Lower lobe of right lung (tissue), 2 donors: ENCODE measurements at places on chromosomes 5 and 9.

- DNase-seq, result no peak
Measured at GRCh38 chr9:6552498-6553121, 92.9 kb downstream of the GLDC start.

DNA sequence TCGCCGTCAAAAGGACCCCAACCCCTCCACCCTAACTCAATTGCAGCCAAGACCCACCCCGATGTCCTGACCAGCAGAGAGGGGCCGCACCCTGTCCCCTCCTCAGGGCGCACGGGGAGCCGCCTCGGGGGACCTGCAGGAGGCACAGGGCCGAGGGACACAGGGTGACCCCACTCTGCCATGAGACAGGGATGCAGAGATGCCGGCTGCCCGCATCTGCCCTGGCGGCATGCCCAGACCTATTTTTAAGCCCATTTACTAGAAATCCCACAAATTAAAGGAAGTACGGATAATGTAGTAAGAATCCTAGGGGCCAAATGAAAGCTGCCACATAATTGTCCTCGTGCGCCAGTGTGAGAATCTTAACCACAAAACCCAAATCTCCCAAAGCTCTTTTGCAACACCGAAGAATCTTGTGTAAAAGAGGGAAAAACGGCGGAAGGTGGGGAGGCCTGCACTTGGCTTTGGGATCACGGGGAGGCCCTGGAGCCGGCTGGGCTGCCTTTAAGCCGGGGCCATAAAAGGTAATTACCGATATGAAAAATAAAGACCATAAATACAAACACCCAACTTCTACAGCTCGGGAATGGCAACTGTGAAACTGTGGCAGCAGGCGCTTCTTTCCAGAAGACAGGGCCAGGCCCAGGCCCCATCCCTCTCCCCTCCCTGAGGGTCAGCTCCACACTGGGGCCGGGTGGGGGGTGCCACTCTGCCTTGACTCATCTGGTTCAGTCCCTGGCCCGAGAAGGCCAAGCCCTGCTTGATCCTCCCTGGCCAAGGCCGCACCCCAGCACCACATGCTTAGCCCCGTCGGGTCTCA, 35.0 kb downstream of the NACC2 start:
- DNase-seq, result no peak

DNA sequence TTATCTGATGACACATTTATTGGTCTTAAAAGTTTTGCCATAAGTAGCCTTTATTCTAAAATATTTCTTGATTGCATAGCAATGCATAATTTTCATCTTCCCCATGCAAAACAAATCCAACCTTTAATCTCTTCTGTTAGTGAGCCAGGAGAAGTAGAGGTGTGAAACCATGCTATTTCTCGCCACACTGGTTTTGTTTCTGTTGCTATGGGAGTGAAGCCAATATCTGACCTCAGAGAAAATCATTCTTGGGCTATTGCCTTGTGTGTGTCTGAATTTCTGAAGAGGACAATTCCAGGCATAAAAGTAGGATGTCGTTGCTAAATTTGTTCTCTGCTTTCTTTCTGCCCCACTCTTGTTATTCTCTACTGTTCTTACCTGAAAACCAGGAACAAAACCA, 183.6 kb downstream of the PTTG1 start:
- DNase-seq, result no peak

- no peak for DNase-seq
Measured at GRCh38 chr9:107905308-107906020, 415.9 kb upstream of the KLF4 start.

DNA sequence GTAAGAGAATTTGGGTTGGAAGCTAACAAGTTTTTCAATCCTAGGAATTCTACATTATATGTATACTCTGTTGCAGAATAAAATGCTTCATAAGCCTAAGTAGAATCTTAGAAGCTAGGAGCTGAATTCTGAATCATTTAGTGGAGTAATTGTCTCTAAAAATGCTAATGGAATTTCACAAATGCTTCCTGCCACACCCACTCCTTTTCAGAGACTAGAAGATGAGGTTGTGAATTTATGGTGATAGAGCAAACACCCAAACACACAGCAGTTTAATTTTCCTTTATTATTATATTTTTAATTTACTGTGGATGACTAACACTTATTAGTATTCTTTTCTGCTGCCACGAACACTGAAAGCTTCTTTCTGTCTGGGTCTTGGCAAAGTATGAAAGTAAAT, 208.0 kb upstream of the PDE4D start:
- DNase-seq, result no peak

GRCh38 chr5:155274484-155274883, 260.9 kb downstream of the KIF4B start:
- DNase-seq, result no peak

- no peak for DNase-seq
Measured at GRCh38 chr9:97474372-97474925, 27.0 kb upstream of the TMOD1 start.

DNA sequence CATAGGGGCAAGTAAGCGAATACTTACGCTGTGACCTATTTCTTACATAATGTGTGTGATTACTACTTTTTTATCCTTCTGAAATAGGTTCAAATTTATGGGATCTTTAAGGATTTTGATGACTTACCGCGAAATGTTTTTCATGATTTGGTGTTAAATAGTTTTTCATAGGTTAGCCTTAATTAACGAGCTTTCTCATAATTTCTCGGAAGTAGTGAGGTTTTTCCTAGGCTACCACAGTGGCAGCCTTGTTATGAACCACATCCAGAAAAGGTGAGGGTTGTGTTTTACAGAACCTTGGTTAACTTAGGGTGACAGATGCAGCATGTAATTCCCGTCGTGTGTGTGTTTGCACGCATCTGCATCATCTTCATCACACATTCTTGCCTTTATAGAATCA, 1.3 kb downstream of the SH3GL2 start:
- no peak for DNase-seq

DNA sequence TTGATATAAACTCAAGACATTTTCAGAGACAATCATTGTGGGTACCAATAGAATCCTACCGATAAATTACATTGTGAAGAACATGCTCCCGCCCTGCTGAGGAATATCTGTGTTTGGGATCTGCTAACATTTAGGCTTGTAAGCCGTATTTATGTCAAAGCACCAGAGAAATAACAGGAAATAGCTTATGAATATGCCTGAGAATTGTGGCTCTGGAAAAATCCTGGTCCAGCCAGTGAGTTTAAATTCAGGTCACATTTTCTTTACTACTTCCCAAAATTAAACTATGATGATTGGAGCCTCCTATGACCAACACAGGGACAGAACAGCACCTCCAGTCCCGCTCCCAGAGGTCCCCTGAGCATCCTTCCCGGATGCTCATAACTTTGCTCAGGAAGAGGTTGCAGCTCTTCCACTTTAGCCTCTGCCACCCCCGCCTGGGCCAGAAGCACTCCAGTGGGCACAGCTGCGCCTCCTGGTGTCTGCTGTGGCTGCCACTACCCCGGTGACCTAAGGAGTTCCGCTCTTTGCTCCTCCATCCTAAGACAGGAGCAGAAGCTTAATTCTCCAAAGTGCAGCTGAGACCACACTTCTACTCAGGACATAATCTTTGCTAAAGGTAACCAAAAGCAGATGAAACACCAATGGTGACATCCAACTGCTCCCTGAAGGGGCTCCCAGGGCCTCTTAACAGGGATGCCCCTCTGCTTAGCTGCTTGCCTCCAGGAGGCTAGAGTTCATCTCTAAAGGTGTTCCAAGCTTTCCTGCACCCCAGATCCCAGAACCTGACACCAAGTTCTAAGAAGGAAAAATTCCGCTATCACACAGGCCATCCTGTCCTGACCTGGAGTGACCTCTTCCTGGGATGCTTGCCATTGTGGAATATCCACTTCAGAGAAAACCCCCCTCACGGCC, 58.8 kb downstream of the SLC1A1 start:
- peak; percentile 43 for DNase-seq

- DNase-seq, result no peak
Measured at GRCh38 chr5:178067755-178068154, 45.6 kb upstream of the N4BP3 start.

DNA sequence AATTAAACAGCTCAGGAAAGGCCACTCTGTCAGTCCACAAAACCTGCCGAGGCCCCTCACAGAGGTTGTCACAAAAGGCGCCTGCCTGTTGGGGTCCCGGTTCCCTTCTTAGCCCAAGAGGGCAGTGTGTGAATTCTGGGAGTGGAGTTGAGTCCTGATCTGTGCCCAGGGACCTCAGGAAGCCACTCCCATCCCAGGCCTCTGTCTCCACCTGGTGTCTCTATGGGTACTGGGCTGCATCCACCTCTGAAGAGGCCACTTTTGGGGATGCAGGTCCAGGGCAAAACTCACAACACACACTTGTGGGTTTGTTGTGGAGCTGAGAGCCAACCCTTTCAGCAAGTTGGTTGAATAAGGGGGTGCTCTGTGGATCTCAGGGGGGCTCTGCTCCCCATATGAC, 74.3 kb upstream of the STXBP1 start:
- DNase-seq, result no peak

DNA sequence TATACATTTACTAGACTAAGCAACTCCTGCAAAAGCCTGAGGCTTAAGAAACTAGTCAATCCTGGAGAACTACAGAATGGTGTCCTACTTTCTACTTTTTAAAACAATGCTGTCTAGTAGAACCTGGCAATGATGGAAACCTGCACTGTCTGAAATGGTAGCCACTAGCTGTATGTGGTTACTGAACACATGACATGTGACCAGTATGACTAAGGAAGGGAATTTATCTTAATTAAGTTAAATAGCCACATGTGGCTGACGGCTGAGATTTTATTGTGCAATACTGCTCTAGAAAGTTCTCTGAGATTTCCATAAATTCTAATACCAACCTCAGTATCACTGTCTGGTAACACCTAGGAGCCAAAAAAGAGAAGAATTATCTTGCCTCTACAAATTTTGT, 44.9 kb upstream of the RAPGEF6 start:
- no peak for DNase-seq

- no peak for DNase-seq
Measured at GRCh38 chr5:118863345-118863744, 125.0 kb downstream of the DTWD2 start.

GRCh38 chr5:159324986-159325385, 5.3 kb downstream of the IL12B start:
- no peak for DNase-seq

GRCh38 chr5:172110921-172111851, 76.8 kb downstream of the STK10 start:
- DNase-seq, result peak; percentile 78

DNA sequence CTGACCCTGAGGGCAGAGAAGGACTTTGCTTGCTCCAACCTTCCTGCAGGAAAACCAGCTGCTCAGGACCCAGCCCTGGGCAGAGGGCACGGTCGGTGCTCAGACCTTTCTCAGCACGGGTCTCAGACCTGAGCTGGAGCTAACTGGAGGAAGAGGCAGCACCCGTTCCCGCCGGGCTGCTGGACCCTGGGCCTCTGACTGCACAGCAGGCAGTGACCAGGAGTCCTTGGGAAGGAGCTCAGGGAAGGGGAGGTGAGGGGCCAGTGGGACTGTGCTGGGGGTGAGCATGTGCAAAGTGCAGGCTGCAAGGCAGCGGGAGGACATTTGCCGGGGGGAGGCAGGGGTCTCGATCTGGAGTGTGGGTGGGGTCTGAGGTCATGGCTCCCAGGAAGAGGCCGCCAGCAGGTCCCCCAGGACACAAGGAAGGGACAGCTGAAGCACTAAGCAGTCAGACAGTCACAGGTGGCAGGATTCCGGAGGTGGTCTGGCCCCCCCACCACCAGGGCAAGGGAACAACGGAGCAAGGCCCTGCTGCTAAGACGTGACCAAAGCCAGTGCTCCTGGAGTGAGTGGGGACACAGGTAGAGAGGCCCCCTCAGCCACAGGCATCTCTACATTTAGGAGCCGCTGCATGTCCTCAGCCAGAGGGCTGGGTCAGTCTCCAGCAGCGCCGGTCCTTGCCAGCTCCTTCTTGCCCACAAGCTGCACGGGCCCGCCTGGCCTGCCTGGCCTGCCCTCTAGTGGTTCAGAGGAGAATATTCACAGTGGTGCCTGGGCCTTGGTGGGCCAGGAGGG, 4.8 kb upstream of the DPM2 start:
- DNase-seq, result peak; percentile 86

DNA sequence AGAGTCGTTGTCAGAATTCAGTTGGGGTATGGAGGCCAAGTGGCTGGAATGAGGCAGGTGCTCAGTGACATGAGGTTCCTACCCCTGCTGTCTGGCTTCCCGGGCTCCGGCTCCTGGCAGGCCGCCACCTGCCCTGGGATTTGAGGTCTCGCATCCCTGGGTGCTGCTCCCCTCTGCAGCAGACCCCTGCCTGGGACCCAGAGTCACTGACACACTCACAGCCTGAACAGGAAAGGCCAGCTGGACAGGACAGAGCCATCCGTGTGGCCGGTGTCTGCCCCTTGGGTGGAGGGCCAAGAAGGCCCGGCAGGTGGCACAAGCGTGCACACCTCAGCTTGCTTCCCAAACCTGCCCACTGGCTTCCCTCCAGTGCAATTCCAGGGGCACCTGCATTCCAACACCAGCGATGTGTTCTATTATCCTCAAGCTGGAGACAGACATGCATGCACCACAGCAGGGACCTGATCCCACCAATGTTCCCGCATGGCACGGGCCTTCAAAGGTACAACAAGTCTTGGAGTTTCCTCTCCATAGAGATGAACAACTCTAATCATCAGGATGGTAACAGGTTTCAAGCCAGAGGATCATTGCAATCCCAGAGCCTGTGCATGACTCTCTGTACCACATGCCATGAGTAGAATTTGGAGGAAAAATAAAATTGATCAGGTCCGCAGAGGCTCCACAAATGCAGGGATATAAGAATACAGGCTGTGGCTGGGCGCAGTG, 45.6 kb upstream of the RNF130 start:
- DNase-seq, result peak; percentile 45

GRCh38 chr9:136075134-136075841, 19.8 kb downstream of the NACC2 start:
- DNase-seq, result peak; percentile 39

- DNase-seq, result no peak
Measured at GRCh38 chr9:134918646-134919045, 934 bp upstream of the FCN1 start.

- no peak for DNase-seq
Measured at GRCh38 chr5:61232490-61233050, 70.3 kb upstream of the SMIM15 start.

- no peak for DNase-seq
Measured at GRCh38 chr9:131087354-131087893, 8.9 kb upstream of the AIF1L start.

DNA sequence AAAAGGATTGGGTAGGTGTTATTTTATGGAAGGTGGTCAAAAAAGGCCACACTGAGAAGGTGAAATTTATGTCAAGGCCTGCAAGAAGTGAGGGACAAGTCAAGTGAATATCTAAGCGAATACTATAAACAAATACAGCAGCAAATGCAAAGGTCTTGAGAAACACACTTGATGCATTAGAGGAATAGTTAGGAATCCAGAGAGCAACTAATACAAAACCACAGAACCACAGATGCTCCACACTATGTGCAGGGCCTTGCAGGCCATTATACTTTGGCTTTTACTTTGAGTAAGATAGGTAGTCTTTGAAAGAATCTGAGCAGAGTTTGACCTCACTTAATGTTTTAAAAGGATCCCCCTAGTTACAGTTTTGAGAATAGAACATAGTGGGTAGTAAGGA, 4.6 kb downstream of the ZNF622 start:
- no peak for DNase-seq
